ENCODE measurements at places on chromosomes 2 and 18.
A peak's percentile ranks its signal among the peaks of the same experiment; 100 is the strongest.

DNA sequence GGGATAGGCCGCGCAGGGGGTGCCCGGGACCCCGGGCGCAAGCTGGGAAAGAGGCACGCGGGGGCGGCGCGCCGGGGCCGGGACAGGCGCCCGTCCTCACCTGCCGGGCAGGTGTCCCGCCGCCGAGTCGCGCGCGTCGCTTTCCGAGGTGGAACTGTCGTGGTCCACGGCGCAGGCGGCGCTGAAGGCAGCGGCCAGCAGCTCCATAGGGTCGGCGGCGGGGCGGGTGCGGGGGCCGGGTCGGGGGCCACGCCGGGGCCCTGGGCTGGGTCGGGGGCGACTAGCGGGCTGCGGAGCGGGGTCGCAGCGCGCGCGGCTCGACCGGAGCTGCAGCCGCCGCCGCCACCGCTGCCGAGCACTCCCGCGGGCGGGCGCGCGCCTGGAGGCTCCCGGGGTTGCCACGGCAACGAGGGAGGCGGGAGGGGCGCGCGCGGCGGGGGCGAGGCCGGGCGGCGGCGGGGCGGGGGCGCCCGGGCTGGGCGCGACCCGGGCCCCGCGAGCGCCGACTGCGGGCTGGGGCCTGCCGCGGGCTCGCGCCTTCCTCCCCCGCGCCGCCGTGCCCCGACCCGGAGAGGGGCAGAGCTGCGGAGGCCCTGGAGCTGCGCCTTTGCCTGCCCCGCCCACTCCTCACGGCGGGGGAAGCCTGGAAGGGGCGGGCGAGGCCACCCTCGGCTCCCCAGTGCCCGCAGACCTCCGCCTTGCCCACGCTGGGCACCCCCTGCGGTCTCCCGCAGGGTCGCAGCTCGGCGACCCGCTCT is 57.9 kb downstream of the SNORC start:
- no peak for DNase-seq

GRCh38 chr2:234641086-234641485 is 144.2 kb upstream of the ARL4C start:
- DNase-seq: no peak

GRCh38 chr2:68751397-68752339 is 17.1 kb downstream of the ARHGAP25 start:
- DNase-seq: peak; percentile 90

DNA sequence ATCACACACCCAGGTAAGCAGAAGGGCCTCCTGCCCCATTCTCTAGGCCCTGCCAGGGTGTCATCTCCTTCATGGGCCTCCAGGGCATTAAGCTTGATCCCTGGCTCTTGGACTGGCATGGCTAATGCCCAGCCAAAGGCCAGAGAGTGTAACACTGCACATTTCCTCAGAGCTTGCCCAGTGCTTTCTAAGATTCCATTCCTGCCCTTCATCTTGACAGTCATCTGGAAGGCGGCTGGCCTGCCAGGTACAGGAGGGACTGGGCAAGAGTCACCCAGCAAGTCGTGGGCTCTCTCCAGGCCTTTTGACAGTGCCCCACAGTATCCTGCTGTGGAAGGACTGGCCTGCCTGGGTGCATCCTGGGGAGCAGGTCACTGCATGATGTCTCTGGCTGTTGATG is 268.9 kb downstream of the HAUS1 start:
- DNase-seq: no peak

GRCh38 chr2:29072251-29072650 is 2.1 kb downstream of the PCARE start:
- no peak for DNase-seq

DNA sequence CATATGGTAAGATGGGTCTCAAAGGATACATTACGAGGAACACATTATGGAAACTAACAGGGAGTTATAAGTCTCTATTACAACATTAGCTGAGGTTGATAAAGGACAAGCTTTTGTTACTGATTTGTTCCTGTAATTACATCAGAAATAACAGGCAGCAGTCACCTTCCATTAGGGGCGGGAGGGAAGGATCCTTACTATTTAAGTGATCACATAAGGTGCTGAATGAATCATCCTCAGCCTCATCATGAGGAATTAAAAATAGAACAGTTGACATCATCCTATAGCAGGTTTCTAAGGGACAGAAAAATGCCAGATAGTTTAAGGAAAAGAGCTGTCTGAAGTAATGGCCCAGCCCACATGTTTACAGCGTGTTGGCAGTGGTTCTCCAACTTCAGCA is 86.9 kb upstream of the MGAT5 start:
- DNase-seq: no peak

All from stimulated activated CD4-positive, alpha-beta T cell treated with anti-CD3 and anti-CD28 coated beads, TNF-alpha, amount 100 ng/mL, for 4 hours (primary cell).